ENCODE measurements at places on chromosomes 5 and 9.

DNA sequence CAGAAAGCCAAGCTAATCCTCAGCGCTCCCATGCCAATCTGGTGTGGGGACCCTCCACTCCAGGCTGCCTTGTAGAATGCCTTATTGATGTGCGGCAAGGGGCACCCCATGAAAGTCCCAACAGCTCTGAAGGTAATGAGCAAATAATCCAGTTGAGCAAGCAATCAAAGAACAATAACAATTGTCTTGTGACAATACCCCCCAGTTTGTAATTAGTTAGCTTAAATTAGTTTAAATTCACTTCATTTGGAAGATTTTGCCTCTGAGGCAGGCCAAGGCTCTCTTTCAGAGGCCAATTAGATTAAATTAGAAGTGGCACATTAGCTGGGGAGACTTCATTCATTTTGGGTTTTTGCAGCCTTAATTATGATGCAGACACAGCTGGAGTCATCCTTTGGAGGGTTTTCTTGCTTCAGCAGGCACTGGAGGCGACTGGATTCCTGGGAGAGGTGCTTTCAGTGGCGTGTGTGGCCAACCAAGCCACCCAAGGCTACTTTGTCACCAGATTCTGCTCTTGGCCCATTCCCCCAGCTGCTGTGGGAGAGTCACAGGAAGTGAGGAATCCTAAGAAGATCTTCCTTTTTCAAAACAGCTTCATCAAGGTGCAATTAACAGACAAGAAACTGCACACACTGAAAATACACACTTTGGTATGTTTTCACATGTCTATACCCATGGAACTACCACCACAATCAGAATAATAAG is 17.9 kb upstream of the FBP1 start:
- no peak for DNase-seq

- DNase-seq, result no peak
Measured at GRCh38 chr5:58037899-58038298, 422.0 kb downstream of the PLK2 start.

DNA sequence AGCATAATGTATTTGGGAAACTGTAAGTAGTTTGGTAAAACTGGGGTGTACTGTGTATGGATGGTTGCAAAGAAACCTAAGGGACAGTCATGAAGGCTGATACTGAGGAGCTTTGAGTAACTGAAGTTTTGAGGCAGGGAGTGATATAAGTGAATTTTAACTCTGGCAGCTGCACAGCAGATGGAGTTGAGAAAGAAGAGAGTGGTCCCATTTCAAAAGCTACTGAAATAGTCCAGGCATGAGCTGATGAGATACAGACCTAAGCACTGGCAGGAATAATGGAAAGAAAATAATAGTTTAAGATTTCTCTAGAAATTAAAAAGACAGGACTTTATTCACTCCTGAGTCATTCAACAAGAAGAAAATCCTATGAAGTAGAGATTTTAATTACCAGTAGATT is 232.0 kb downstream of the CHSY3 start:
- DNase-seq, result no peak

- no peak for DNase-seq
Measured at GRCh38 chr5:118857700-118858099, 130.6 kb downstream of the DTWD2 start.

- no peak for DNase-seq
Measured at GRCh38 chr5:112161392-112161748, 257.7 kb downstream of the EPB41L4A start.

- DNase-seq, result no peak
Measured at GRCh38 chr5:53940921-53941320, 369.5 kb downstream of the ARL15 start.

GRCh38 chr9:6113819-6114218 is 98.4 kb upstream of the RANBP6 start:
- no peak for DNase-seq

- no peak for DNase-seq
Measured at GRCh38 chr5:42875211-42875610, 63.5 kb upstream of the SELENOP start.

- DNase-seq, result no peak
Measured at GRCh38 chr5:54825005-54825404, 160.4 kb downstream of the ESM1 start.

GRCh38 chr5:14438195-14438606 is 143.4 kb upstream of the OTULINL start:
- DNase-seq, result no peak
